ENCODE measurements at places on chromosomes 2 and 18. TPM values are rescaled to one million over a fixed set of nuclear protein-coding genes. Genes with fewer than 3 reads are reported as not detected.

DNA sequence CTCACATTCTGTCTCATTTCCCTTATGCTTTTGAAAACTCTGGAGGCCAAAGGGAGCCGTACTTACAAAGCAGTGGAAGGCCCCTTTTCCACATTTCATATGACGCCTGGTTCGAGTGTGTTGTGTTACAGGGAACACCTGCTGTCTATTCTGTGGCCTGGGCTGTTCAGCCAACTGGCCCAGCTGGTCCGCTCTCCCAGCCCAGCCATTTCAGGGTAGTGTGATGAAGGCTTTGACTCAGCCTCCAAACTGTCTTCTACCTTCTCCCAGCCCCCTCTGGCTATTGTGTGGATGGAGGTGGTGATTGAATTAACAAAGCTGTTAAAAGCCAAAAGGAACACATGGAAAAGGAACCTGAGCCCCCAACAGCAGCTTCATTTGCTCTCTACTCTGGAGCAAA lies 233.8 kb downstream of the ICOS start:
- DNase-seq: no peak

DNA sequence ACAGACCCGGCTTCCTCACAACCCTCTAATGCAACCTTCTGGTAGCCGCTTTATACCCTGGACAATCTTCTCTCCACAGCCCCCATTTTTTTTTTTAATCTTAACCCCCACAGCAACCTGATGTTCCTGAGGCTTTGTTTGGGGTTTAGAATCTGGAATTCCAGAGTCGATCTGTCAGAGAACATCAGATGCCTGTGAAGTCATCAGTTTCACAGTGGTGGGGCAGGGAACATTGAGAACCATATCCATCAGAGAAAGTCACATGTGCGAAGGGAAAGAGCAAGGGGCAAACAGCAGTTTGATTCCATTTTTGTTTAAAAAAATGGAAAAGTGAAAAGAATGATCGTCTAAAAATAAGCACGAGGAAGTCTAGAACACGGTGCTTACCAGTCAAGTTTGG lies 20.6 kb downstream of the NPAS2 start:
- no peak for DNase-seq

NEURL3 gene
- 3.3 TPM for polyA plus RNA-seq

DNA sequence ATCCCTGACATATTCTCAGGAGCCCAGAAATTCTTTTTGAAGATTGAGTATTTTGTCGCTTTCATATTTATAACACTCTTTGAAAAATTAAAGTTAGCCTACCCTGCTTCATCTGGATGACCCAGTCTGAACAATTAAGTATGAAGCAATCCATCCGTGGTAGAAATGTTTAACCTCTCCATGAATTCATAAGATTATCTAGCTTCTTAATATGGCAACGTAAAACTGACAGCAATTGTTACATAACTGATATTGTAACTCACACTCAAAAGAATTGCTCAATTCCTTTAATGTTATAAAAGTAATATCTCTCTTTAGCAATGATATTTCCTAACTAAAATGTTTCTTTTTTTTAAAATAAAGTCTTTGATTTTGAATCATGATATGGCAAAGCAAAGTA lies 7.2 kb upstream of the ABCA12 start:
- no peak for DNase-seq

- no peak for DNase-seq
Observed at GRCh38 chr2:156057647-156058046, 274.9 kb downstream of the NR4A2 start.

DNA sequence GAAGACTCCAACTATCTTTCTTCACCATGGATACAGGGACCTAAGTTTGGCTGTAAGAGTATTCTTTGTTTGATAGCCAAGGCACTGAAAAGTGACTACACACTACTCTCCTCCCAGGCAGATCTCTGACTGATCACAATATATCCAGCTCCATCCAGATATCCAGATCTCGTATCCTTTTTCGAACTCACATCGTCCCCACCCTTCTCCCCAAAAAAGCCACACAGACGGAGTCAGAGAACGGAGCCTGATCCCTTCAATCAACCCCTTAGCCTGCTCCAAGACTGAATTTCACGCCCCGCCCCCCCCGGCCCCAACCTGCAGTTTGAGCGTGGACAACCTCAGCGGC lies 533 bp downstream of the DHX57 start:
- no peak for DNase-seq

DNA sequence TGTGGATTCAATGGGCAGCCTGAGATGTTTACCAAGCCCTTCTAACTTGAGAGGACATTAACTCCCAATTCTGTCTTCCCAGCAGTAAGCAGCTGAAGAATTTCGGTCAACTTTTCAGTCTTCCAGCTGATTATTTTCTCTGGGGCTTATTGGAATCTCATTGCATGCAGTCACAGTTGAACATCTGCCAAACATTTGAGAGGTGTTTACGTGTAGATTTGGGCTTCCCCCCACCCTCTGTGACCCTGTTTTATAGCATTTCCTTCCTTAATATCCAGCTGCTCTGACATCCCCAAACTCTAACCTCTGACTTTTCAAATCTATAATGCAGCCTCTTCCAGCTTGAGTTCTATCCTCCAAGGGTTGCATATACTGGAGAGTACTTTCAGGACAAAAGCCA lies 16.5 kb upstream of the VIT start:
- DNase-seq: no peak

- DNase-seq: no peak
Observed at GRCh38 chr2:145750612-145751011, 1230.7 kb upstream of the ZEB2 start.

DUSP2 gene
- polyA plus RNA-seq: 2.7 TPM

GRCh38 chr2:144230448-144231085 lies 289.4 kb downstream of the ZEB2 start:
- no peak for DNase-seq

GRCh38 chr2:74816540-74817303 lies 17.2 kb upstream of the HK2 start:
- DNase-seq: no peak

SLC25A52 gene
- 0.20 TPM for polyA plus RNA-seq

LONRF2 gene
- polyA plus RNA-seq: 4.0 TPM

GRCh38 chr2:63721082-63721424 lies 120.6 kb upstream of the UGP2 start:
- no peak for DNase-seq

- DNase-seq: no peak
Observed at GRCh38 chr2:209696836-209697711, 74.6 kb upstream of the UNC80 start.

GRCh38 chr2:39636306-39636705 lies 29.4 kb upstream of the TMEM178A start:
- DNase-seq: no peak

DNER gene
- polyA plus RNA-seq: 67.0 TPM

CCDC138 gene
- polyA plus RNA-seq: 10.7 TPM

PJVK gene
- polyA plus RNA-seq: 15.7 TPM

KCNG2 gene
- polyA plus RNA-seq: 0.40 TPM

DNA sequence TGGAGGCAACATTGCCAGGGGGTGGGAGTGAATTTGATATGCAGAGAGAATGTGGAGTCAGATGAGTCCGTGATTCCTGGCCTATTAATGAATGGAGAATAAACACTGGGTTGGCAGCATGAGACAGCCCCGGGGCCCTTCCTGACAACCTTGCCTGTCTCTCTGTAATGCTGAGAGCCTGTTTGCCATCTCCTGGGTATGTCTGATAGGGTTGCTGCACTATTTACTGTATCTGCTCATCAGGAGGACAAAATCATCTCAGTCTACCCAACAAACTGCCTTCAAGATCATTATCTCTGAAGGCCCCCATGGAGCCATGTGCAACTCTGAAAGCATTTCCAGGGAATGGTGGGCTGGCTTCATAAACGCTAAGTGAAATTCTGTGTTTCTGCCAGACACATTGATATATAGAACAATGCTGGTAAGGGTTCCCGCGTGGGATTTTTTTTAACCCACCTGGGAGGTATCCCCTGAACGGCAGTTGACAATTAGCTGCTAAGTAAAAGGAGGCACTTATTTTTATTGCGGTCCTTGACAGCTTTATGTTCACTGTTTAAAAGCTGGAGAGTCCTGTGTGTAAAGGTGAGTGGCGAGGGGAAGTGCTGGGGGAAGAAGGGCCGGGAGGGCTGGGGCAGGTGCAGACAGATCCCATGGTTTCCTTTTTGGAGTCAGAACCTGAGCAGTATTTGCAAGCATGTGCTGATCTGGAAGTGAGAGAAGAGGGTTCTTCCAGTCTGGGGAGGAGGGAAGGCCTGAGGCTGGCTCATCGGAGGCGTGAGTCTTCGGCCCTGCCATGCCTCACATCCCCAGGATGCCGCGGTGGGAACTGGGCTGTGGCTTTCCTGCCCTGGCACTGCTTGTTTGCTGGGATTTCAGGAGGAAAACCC lies 64.8 kb downstream of the ARHGAP25 start:
- DNase-seq: no peak

GRCh38 chr18:48419277-48420022 lies 10.3 kb upstream of the ZBTB7C start:
- no peak for DNase-seq

Data from left renal pelvis (tissue), 4 donors.